Skeletal muscle tissue (tissue), 5 donors: ENCODE measurements at places on chromosomes 5 and 9. TPM values are rescaled to one million over a fixed set of nuclear protein-coding genes. Genes with fewer than 3 reads are reported as not detected.

Gene UNC5A
- not detected for total RNA-seq

Gene IFNA2
- total RNA-seq = not detected

Gene PCDHGB6
- 5.2 TPM for total RNA-seq

Gene SERF1A
- 15.7 TPM for total RNA-seq

Gene COL23A1
- 0.52 TPM for total RNA-seq

Gene HAND1
- total RNA-seq = not detected

Gene LECT2
- not detected for total RNA-seq

Gene IFNB1
- total RNA-seq = not detected

Gene MEIKIN
- total RNA-seq = 0.52 TPM

Gene AHRR
- total RNA-seq = 1.0 TPM

Gene HTR4
- not detected for total RNA-seq

Gene KCNN2
- total RNA-seq = 16.2 TPM

Gene NMUR2
- total RNA-seq = not detected

Gene RPP25L
- total RNA-seq = 25.6 TPM

Gene UGT3A2
- total RNA-seq = under 0.01 TPM

Gene DNAJC21
- total RNA-seq = 14.6 TPM

Gene YIPF5
- 43.3 TPM for total RNA-seq

Gene FOXD4L4
- total RNA-seq = under 0.01 TPM

Gene NR3C1
- total RNA-seq = 76.7 TPM

Gene SPATA31A3
- total RNA-seq = not detected

Gene PCDHGA4
- 1.0 TPM for total RNA-seq

Gene SPAG8
- total RNA-seq = 0.52 TPM

Gene HRH2
- 1.0 TPM for total RNA-seq

Gene KCNIP1
- total RNA-seq = 4.2 TPM

Gene ITK
- total RNA-seq = under 0.01 TPM

Gene TDRD7
- 5.2 TPM for total RNA-seq

Gene GFI1B
- total RNA-seq = 1.0 TPM

Gene PCDHGB1
- 1.6 TPM for total RNA-seq

Gene CERT1
- 36.5 TPM for total RNA-seq

Gene RASGEF1C
- total RNA-seq = 5.7 TPM

Gene DRD1
- total RNA-seq = not detected

Gene SH3GL2
- total RNA-seq = under 0.01 TPM

Gene RGS7BP
- total RNA-seq = 1.6 TPM

Gene PCDHA9
- total RNA-seq = 0.52 TPM

Gene MYMK
- 8.9 TPM for total RNA-seq

Gene ANKRD20A1
- total RNA-seq = not detected

Gene IL3
- not detected for total RNA-seq

Gene HNRNPK
- 446 TPM for total RNA-seq

Gene ARL14EPL
- not detected for total RNA-seq

Gene SLIT3
- 7.8 TPM for total RNA-seq

Gene GABBR2
- under 0.01 TPM for total RNA-seq

Gene ARHGEF28
- total RNA-seq = 8.4 TPM

Gene SLC23A1
- not detected for total RNA-seq

Gene NKD2
- 1.6 TPM for total RNA-seq
